Renal pelvis (tissue), 12 donors: ENCODE measurements at places on chromosomes 4 and X.

DNA sequence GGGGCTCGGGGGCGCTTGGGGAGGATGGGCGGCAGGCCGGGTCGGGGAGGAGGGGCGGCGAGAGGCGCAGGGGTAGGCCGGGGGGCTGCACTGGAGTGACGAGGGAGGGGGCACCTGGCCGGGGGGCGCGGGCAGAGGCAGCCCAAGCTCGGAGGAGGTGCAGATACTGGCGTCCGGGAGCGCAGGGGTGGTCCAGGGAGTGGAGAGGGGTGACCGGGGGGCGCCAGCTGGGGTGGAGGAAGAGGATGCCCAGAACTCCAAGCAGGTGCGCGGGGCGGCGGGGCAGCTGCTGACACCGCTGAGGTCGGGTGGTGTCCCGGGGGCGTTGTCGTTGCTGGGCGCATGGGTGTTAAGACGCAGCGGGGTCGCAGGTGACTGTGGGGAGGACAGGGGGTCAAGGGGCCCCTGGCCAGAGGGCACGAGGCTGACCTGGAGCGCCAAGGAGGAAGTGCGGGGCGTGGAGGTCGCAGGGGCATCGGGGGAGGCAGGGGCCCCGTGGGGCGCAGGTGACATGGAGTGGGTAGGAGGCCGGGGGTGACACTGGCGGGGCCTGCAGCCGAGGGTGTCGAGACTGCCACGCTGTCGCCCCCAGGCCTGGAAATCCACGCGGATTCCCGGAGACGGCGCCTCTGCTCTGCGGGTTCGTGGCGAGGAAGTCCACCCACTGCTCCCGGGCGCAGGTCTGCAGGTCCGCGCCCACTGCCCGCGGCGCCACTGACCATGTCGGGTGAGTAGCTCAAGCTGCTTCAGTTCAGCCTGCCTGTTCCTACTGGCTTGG, 928 bp downstream of the GYG2 start:
- no peak for DNase-seq

- no peak for DNase-seq
Observed at GRCh38 chrX:21616386-21616785, 41.7 kb downstream of the KLHL34 start.

- DNase-seq: no peak
Observed at GRCh38 chr4:153521478-153521877, 55.3 kb downstream of the TMEM131L start.

GRCh38 chrX:136016881-136017280, 31.6 kb downstream of the SLC9A6 start:
- no peak for DNase-seq

- DNase-seq: no peak
Observed at GRCh38 chr4:110122201-110122600, 76.2 kb downstream of the ELOVL6 start.

- no peak for DNase-seq
Observed at GRCh38 chrX:27619459-27619858, 29.3 kb downstream of the DCAF8L2 start.

- no peak for DNase-seq
Observed at GRCh38 chrX:50827996-50828395, 14.0 kb upstream of the SHROOM4 start.

GRCh38 chr4:56892691-56893090, 15.0 kb upstream of the REST start:
- no peak for DNase-seq

DNA sequence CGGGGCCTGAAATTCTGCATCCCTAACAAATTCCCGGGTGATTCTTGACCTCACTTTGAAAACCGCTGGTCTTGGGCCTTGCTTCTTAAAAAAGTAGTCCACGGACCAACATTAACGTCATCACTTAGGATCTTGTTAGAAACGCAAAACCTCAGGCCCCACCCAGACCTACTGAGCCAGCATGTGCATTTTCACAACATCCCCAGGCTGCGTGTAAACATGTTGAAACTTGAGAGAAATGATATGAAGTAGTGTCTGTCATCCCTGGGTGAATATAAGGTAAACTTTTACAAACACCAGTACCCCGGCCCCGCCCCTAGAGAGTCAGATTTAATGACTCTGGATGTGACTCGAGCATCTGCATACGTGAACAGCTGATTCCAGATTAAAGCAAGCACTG, 33.7 kb downstream of the SORBS2 start:
- DNase-seq: no peak

DNA sequence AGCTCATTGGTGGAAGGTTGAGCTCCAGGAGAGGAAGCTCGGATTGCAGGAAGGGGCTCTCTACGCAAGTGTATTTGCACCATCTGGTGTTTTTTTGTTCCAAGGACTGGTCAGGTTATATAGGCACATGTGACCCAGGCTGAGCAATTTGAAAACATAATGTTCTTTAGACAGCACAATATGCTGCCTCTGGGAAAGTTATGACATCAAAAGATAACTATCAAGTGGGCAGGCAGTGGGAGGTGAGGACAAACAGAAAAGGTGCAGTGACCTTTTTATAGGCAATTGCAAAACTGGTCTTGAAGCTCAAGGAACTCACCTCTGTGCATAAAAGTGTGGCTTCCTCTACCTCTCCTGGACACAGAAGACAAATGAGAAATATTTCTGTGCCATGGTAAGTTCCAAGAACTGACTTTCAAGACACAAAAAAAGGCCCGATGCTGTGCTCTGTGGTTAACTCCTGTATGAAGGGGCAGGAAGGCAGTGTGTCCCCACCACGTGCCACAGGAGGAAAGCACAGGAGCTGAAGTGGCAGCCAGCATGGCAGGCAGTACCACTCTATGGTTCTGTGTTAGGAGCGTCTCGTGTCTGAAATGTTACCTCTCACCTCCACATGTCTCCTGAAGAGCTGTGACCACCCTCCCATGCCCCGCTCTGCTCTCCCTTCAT, 128.6 kb downstream of the SHROOM3 start:
- no peak for DNase-seq

DNA sequence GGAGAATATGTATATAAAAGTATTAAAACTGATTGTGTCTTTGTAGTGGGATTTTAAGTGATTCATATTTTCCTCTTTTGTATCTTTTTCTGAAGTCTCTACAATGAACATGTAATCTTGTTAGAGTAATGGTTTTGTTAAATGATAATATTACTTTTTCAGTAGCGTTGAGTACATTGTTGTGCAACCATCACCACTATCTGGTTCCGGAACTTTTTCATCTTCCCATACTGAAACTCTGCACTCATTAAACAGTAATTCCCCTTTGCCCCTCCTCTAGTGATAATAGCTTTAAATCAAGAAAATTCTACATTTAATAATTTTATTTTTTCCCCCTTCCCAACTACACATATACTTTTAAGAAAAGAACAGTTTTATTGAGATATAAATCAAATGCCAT, 23.3 kb downstream of the SHROOM3 start:
- DNase-seq: no peak

DNA sequence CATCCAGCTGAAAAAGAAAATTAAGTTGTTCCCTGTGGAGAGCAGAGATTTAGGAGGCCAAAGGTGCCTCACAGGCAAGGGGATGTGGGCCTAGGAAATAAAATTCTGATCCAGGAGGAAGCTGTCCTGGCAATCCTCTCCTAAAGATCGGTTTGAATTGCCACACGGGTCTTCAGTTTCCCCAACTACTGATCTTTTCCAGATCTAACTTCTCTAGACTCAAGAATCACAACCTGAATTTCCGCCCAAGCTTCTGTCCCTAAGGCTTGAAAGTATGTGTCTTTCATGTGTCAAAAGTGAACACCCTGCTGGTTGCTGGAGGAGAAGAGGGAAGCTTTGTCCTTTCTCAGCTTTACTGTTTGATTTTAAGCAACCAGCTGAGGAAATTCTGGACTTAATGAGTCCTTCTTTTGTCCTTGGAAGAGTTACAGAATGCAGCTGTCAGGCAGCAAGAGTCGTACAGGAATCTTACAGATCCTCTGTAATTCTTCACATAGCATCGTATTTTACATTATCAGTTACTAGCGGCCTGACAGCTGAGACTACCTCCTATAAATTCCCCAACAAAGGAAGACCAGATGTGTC, 93.8 kb downstream of the INPP4B start:
- DNase-seq: peak; percentile 35

DNA sequence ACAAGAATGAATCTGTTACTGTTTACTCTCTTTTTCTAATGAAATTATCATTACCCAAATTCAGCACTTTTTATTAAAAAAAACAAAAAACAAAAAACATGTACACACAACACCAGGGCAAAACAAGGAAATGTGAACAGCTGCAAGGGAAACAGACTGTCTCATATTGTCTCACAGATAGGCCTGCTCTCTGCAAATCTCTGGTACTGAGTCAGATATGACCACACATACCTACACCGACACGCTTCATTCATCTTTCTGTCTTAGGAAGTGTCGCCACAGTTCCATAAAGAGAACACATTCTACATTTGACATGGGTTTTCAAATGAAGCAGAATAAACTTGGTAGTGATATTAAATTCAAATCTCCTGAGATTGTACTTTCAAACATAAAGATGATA, 92.2 kb upstream of the GPR34 start:
- DNase-seq: no peak

DNA sequence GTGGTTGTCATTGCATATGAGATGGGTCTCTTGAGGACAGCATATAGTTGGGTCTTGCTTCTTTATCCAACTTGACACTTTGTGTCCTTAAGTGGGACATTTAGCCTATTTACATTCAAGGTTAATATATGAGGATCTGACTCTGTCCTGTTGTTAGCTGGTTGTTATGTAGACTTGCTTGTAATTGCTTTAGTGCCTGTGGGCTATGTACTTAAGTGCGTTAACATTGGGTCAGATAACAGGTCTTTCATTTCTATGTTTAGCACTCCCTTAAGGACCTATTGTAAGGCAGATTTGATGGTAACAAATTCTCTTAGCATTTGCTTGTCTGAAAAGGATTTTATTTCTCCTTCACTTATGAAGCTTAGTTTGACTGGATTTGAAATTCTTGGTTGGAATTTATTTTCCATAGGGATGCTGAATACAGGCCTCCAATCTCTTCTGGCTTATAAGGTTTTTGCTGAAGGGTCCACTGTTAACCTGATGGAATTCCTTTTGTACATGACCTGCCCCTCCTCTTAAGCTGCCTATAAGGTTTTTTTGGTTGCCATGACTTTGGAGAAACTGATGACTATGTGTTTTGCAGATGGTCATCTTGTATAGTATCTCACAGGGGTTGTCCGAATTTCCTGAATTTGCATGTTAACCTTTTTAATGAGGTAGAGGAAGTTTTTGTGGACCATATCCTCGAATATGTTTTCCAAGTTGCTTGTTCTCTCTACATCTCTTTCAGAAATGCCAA, 162.0 kb downstream of the NKX6-1 start:
- DNase-seq: no peak

GRCh38 chr4:26751838-26752237, 108.8 kb upstream of the STIM2 start:
- DNase-seq: no peak

DNA sequence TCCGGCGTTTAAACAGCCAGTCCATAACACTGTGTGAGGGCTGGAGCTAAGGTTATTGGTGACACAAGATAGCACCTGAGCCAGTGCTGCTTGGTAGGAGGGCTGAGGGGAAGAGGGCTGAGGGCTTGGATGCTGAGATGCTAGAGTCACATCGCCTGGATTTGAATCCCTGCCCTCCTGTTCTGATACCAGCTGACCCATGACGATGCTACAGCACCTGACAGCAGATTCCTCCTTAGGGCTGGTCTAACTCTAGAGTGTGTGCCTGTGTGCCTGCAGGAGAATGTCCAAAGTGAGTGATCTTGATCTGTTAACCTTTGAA, 102.5 kb downstream of the PTTG2 start:
- DNase-seq: no peak

GRCh38 chrX:148161701-148162100, 180.6 kb downstream of the FMR1NB start:
- DNase-seq: no peak

- DNase-seq: no peak
Observed at GRCh38 chr4:8410066-8410625, 30.4 kb downstream of the ACOX3 start.

- DNase-seq: no peak
Observed at GRCh38 chrX:154991039-154991438, 31.5 kb downstream of the F8 start.

- DNase-seq: no peak
Observed at GRCh38 chrX:22462959-22463358, 190.2 kb downstream of the CBLL2 start.

- DNase-seq: no peak
Observed at GRCh38 chrX:101386542-101386885, 523 bp upstream of the BTK start.

DNA sequence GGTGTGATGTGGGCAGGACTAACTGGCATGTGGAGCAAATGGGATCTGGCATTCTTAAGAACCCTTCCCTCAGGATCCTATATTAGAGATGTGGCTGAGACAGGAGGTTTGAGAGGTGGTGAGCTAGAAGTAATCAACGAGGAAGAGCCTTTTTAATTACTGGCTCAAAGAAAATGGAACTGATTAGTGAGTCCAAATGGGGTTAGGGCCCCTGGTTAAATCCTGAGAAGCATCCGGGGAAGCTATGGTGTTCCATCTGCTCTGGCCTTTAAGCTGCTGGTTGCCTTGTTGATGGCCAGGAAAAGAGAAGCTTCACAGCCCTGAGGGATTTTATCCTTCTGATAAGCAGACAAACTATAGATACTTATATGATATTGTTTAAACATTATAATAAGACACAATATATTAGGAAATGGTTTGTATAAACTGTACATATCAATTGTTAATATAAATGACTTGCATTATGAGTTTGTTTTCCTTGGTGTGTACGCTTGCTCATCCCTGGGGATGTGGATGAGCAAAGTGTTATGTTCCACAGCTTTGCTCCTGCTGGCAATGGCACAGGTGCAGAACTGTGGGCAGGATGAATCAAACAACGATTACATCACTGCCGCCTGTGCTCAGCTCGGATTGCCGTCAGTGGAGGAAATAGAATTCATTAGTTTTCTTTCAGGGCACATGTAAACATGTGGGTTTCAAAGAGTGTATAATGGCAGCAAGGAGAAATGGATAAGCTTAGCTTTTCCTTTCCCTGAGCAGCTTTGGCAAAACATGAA, 328.6 kb upstream of the ARX start:
- DNase-seq: peak; percentile 3

DNA sequence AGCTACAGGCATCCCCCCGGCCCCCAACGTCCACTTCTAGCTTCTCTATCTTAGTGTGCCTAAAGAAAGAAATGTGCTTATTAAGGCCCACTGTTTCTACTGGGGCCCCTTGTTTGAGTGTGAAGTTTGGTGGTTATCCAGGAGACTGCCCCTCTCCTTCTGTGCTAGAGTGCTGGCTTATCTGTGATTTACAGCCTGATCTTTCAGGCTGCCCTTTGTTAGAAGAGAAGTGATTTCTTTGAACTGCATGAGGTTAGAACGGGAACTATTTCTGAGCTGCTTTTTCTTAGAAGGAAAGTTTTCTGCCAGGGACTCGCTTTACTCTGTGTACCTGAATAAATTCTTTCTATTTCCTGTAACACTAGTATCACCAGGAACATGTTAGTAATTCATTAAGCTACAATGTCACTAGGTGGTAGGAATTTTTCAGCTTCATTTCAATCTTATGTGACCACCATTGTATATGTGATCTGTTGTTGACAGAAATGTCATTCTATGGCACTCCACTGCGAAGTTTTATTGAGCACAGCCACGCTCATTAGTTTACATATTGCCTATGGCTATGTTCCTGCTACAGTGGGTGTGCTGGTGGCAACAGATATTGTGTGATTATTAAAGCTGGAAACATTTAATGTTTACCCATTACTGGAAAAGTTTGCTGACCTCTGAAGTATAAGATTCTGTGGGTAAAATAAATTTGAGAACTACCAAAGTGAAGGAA, 193.8 kb upstream of the CXorf51B start:
- DNase-seq: peak; percentile 47
